ENCODE measurements at places on chromosomes 5 and 9.

DNA sequence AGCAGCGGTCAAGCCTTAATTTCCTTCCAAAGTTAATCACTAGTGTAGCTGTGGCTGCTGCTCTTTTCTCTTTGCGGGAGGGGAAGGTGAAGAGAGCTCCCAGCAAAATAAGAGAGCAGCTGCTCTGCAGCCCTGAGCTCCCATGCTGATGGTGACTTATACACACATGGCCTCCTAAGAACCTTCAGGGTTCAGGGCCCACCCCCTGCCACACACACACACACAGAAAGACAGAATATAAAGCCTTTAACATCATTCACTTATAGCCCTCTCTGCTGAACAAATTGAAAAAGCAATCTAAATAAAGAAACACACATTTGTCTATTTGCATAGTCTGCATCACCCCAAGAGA is 43.6 kb downstream of the GAS1 start:
- DNase-seq = no peak

GRCh38 chr9:84789463-84789830 is 119.9 kb downstream of the NTRK2 start:
- DNase-seq = no peak

DNA sequence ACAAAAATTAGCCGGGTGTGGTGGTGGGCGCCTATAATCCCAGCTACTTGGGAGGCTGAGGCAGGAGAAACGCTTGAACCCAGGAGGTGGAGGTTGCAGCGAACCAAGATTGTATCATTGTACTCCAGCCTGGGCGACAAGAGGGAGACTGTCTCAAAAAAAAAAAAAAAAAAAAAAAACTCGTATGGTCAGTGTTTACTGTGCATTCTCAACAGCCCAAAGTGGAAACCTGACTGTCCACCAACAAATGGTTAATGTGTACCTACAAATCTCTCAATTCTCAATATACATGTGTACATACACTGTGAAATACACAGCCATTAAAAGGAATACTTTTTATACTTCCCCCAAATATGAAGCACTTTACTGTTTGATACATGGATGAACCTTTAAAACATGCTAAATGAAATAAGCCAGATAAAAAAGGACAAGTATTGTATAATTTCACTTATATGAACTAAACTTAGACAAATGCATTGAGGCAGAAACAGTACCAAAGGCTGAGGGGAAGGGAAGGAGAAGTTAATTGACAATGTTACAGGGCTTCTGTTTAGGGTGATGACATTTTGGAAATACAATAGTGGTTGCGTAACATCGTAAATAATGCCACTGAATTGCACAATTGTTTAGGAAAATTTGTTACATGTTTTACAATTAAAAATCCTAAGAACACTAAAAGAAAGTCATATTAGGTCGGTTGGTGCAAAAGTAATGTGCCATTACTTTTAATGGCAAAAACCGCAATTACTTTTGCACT is 16.5 kb downstream of the DNAJA1 start:
- DNase-seq = no peak

GRCh38 chr5:170638454-170639220 is 134.8 kb downstream of the KCNIP1 start:
- DNase-seq = peak; percentile 38

DNA sequence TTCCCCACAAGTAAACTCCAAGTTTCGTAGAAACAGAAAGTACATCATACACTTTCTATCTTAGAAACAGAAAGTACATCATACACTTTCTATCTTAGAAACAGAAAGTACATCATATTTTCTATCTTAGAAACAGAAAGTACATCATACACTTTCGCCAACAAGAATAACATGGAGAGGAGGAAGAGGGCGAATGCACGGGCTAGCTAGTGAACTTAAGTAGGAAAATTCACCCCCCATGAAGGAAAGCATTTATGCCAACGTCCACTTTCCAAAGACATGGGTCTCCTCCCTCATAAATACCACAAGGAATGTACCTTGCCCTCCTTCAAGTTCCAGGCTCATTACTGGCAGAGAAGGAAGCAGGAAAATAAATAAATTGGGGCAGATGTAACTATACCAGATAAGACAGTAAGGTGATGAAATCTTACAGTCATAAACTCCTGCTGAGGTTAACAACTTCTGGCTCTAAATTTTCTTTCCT is 64.7 kb downstream of the FRMD3 start:
- DNase-seq = no peak

DNA sequence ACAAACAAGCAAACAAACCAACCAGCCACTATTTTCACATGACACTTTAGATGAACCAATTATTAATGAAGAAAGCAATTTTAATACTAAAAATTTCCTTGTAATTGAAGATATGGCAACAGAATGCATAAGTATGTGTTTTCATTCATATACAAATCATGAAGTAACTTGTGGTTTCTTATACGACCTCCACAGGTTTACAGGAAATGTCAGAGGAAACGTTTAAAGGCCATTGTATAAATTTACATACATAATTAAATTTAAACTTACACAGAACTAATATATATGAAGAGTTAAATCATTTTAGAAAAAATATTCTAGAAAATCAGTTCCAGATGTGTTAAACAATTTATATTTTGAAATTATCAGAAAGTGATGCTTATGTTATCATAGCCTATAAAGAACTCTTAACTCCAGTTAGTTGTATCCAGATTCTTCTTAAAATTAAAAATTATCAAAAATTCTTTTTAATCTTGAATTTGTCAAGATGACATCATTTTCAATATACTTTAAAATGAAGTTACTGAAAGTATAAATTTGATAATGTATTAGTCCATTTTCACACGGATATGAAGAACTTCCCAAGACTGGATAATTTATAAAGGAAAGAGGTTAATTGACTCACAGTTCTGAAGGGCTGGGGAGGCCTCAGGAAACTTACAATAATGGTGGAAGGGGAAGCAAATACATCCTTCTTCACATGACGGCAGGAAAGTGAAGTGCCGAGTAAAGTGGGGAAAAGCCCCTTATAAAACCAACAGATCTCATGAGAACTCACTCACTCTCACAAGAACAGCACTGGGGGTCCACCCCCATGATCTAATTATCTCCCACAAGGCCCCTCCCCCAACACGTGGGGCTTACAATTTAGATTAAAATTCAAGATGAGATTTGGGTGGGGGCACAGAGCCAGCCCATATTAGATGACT is 192.0 kb downstream of the PIK3R1 start:
- no peak for DNase-seq

DNA sequence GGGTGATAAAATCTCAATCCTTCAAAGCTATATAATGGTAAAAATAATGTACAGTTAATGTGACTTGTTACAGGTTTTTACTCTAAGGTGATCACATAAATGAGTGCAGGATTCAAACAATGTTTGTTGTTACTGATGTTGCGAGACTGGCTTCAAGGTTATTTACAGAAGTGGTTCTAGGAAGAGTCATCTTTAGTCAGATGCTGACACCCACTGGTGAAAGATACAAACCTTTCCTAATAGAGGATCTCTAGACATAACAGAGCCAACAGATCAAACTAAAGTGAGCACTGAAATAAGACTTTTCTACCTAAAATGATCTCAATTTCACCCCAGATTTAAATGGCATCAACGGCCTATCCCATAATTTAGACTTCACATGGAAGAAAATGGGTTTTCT is 20.2 kb downstream of the ARSB start:
- no peak for DNase-seq

Data from effector CD8-positive, alpha-beta T cell (primary cell).